RWPE1 (cell line): ENCODE measurements at places on chromosomes 3 and 15.

GRCh38 chr3:143224716-143225115, 105.1 kb downstream of the CHST2 start:
- no peak for DNase-seq

- DNase-seq = no peak
These were observed 97.5 kb downstream of the RFTN1 start for GRCh38 chr3:16415911-16416476.

DNA sequence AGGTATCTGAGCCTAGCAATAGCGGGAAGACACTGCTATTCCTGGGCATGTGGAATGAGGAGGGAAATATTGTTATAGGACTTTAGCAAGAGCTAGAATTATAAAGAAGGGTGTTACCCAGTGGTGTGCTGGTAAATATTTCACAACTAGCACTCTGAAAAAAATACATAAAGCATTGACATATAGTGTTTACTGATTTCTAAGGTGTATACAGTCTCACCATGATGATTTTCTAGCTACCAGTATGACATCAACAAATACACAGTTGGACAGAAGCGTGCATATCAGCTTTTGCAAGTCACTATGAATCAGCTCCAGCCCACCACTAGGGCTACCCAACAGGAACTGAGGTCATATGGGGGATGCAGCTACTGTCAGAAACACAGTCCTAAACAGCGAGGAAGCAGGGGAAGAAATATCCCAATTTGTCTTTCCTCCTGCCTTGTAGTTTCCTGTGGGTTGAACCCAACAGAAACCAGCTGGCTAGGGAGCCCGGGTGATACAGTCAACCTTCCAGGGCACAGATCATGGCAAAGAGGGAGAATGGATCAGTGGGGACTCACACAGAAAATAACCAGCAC, 39.6 kb downstream of the HGD start:
- no peak for DNase-seq

GRCh38 chr15:39438260-39438659, 142.6 kb upstream of the THBS1 start:
- DNase-seq = no peak

GRCh38 chr15:82231842-82232241, 30.7 kb downstream of the EFL1 start:
- no peak for DNase-seq

- DNase-seq = peak; percentile 45
These were observed 39.3 kb upstream of the UACA start for GRCh38 chr15:70802629-70803028.

DNA sequence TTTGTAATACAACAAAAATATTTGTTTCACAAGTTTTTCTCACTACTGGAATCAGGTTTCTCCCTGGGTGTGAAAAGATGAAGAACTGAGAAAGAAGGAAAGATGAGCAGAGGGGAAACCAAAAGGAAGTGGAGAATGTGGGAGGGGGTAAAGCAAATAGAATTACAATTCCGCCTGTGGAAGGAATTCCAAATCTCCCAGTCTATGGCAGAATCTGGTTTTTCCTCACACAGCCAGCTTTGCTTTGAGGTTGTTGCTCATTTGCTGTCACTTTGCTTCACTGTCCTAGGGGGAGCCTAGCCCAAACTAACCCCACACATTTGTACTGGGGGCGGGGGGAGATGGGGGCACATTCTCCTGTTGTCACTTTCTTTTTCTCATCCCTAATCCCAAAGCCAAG, 43.9 kb downstream of the RPL22L1 start:
- no peak for DNase-seq

GRCh38 chr3:148999806-149000205, 8.5 kb downstream of the GYG1 start:
- no peak for DNase-seq

DNA sequence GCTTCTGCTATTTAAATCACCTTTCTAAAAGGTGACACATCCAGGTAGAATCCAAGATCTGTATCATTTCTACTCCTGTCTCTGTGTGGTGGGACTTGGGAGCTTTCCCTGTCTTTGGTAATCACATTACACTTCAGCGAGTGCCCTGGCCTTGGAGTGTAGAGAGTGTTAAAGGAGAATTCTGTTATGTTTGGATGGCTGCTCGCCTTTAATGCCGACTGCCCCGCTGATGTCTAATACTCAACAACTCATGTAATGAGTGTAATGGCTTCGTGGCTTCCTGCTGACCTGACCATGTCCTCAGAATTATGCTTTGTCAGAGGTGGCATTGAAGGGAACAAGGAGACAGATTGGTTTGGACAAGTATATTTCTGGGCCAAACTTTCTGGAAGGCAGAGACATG, 66.3 kb upstream of the LRTM1 start:
- DNase-seq = no peak

- DNase-seq = no peak
These were observed 315.8 kb upstream of the CCDC54 start for GRCh38 chr3:107061466-107061865.
